DND-41 (cell line): ENCODE measurements at places on chromosomes 13 and 19.

GRCh38 chr13:57527114-57527735 is 104.3 kb upstream of the PCDH17 start:
- DNase-seq: no peak

DNA sequence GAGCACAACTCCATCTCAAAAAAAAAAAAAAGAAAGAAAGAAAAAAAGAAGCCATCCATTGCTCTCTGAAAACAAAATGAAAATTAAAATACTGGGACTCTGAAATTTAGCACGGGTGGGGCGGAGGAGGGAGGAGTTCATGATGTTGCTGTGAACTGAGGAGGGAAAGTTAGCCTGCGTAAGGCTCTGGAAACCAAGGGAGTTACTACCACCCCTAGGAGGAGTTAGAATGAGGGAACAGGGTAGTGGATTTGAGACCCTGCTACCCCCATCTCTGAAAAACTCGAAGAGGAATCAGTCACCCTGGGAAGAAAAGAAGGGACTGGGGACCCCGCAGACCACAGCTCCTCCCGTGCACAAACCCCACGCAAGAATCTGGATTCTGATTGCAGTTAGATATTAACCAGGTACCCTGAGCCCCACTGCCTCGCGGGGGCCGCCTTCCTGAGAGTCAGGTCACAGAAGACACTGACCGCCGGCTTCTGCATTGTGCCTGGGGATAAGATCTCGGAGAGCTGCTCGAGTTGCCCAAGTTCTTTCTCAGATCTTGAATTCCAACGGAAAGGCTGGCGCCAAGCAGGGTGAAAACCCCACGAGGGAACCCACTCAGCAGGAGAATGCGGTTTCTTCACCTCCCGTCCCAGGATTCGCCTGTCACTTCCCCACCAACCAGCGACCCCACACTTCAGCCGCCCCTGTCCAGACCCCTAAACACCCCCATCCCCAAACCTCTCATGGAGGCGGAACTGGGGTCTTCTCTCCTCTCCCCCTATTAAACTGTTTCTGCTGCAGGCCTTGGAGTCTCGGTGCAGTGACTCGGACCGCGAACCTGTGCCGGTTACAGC is 870 bp downstream of the ZNF442 start:
- DNase-seq: no peak

- no peak for DNase-seq
These were observed 23.7 kb upstream of the GPR18 start for GRCh38 chr13:99281811-99282263.

- DNase-seq: no peak
These were observed 893.1 kb upstream of the SLITRK6 start for GRCh38 chr13:86692291-86692690.

DNA sequence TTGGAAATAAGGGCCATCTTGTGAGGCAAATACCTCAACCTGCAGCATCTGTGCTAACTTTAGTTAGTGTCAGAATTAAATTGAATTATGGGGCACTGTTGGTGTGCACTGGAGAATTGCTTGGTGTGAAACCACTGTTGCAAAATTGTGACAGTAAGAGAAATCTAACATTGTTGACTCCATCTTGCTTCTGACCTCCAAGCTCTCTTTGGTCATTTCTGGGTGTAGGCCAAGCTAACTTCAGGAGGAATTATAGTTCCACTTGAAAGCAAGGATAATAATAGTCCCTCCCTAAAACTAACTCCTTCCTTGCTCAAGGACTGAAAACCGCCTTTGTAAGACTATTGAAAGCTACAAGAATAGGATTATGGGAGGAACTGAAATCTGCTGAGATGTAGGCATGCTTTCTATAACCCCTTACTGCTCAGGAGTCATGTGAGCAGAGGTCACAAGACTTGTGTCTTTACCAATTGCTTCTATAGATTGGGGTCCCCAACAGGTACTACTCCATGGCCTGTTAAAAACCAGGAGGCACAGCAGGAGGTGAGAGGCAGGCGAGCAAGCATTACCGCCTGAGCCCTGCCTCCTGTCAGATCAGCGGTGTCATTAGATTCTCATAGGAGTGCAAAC is 24.9 kb upstream of the GAS6 start:
- no peak for DNase-seq

DNA sequence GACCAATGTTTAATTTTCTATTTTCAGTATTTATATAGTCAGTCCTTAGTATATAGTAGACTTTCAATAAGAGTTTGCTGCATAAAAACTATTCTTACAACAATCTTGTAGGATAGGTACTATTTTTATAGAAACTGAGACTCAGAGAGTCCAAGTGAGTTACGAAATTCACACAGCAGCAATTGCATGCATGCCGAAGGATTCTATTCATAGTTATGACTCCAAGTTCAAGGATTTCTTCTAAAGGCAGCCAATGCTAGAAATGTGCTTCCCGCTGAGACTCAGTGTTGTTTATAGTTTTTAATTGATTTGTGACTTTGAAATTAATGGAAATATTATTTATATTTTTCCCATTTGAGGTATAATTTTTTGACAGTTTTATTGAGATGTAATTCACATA is 62.7 kb upstream of the CSNK1A1L start:
- no peak for DNase-seq

DNA sequence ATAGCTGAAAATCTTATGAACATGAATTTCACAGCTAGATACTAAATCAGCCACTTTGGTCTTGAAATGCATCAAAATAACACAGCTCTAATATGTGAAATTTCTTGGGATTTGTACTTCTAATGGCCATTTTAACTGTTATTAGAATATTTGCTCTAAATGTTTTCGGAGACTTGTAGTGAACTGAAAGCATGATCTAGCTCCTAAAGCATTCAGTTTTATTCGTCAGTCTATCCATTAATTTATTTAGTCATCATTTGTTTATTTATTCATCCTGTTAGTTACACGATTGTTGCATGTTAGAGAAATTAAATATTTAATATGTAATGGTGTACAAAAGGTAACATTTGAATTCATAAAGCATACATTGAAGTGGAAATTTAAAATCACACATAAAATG is 1132.7 kb downstream of the SLITRK1 start:
- DNase-seq: no peak

- DNase-seq: no peak
These were observed 1.6 kb downstream of the RPL18 start for GRCh38 chr19:48617146-48617937.

DNA sequence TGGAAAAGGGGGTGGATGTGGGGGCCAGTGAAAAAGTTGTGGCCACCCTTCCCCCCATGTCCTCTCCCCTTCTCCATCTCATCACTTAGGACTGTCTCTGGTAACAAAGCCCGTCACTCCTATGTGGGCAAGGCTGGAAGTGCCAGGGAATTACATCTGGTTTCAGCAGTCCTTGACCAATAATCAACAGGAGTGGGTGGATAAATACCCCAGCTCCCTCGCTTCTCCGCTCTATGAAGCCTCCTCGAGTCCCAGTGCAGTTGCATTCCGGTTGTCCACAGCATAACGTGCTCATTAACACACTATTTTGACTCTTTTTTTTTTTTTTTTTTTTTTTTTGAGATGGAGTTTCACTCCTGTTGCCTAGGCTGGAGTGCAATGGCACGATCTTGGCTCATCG is 31.5 kb downstream of the MYO1F start:
- no peak for DNase-seq

- DNase-seq: no peak
These were observed 1418.5 kb downstream of the EFNB2 start for GRCh38 chr13:105116966-105117365.

DNA sequence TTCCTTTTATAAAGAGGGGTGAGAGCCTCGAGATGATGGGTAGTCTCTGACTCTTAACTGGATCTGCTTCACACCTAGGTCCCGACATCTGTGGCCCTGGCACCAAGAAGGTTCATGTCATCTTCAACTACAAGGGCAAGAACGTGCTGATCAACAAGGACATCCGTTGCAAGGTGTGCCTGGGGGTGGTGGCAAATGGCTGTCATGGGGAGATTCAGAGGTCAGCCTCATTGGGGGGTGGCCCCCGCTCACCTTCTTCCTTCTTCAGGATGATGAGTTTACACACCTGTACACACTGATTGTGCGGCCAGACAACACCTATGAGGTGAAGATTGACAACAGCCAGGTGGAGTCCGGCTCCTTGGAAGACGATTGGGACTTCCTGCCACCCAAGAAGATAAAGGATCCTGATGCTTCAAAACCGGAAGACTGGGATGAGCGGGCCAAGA is 1.6 kb downstream of the CALR start:
- no peak for DNase-seq

GRCh38 chr19:33063753-33064457 is 783 bp downstream of the RHPN2 start:
- DNase-seq: no peak

GRCh38 chr13:39481491-39481890 is 121.5 kb downstream of the LHFPL6 start:
- no peak for DNase-seq

- DNase-seq: no peak
These were observed 7.8 kb upstream of the KLK14 start for GRCh38 chr19:51090471-51090870.

- no peak for DNase-seq
These were observed 2.0 kb downstream of the SPART start for GRCh38 chr13:36344173-36344572.

DNA sequence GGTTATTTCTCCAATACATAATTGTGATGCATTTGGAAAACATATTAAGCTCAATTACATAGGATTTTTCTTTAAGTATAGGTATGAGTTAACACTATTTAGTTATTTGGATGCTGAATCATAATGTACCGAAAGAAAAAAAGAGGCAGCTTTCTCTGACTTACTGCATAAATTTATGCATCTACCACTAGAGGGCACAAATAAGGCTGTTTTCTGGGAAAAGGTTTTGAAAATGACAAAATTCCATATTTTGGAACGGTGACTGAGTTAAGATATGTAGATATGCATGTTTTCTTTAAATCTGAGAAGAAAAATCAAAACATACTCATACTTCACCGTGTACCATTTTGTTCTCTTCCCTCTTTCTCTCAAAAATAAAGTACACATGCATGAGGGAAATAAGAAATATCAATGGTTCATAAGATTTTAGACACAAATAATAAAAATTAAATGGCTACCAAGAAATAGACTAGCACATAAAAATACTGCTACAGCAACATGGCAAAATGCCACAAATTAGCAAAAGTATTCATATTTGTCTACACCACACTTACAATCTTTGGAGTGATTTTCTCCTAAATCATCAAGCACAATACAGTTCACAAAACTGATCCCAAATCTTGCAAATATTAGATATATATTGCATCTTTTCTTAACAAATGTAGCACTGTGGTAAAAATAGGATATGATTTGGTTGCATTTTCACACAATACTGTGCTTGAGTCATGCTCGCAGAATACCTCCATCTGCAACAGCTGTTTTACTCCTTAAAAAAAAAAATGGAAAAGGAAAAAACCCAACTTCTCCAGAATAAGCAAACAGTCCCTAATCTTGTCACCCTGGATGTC is 260.0 kb downstream of the FGF14 start:
- no peak for DNase-seq

GRCh38 chr13:31826521-31826920 is 87.2 kb downstream of the RXFP2 start:
- DNase-seq: no peak

GRCh38 chr13:113116206-113116800 is 6.3 kb upstream of the F10 start:
- no peak for DNase-seq

GRCh38 chr13:51519771-51520216 is 64.5 kb upstream of the WDFY2 start:
- no peak for DNase-seq

- DNase-seq: no peak
These were observed 2.5 kb upstream of the RPL36 start for GRCh38 chr19:5687360-5688198.
